ENCODE measurements at places on chromosomes 1 and 21.

GRCh38 chr1:4605158-4605557 is 49.3 kb upstream of the AJAP1 start:
- DNase-seq = no peak

GRCh38 chr1:223405507-223405906 is 12.3 kb downstream of the CCDC185 start:
- no peak for DNase-seq

DNA sequence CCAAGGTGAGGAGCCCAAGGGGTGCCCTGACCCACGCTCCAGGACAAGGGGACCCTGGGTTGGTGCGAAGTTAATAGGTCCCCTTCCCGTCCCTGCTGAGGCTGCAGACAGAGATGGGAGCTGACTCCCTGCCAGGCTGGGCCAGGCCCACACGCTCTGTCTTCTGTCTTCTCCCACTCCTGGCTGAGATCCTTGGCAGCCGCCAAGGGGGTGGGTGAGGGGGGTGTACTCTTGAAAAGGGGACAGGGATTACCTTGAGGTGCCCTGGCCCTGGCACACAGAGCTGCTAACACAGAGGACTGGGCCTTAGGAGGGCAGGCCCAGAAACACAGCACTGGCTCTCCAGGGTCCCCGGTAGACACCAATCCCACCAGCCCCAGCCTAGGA is 11.0 kb upstream of the CTRC start:
- no peak for DNase-seq

DNA sequence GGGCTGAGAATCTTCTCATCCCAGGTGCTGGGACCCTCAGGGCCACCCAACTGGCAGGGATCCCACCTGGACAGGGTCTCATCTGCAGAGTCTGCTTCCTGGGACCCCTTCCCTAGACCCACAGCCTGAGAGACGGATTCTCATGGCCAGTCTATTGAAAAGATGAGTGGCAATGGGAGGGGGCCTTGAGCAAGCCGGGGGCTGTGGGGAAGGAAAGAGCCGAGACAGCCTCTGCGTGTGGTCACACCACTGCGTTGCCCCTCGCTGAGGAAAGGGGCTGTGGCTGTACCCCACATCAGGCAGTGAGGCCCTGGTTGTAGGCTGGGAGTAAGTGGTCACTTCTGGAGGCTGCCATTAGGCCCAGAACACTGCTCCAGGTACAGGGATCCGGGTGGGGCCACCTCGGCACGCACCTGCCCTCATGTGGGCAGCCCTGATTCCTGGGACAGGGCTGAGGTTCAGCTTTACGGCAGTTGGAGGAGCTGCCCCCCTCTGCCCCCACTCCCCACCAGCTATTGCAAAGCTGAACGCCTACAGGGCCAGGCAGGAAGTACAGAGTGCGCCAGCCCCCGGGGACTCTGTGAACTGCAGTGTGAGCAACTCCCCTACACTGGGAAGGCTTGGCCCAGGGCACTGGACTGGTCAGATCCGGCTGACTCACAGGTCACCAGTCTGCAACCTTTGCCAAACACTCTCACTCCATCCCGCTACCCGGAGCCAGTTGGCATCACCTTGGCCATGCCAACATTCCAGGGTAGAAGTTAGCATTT is 106.9 kb downstream of the RIPK4 start:
- DNase-seq = no peak

GRCh38 chr1:57403201-57403600 is 20.7 kb downstream of the DAB1 start:
- no peak for DNase-seq

DNA sequence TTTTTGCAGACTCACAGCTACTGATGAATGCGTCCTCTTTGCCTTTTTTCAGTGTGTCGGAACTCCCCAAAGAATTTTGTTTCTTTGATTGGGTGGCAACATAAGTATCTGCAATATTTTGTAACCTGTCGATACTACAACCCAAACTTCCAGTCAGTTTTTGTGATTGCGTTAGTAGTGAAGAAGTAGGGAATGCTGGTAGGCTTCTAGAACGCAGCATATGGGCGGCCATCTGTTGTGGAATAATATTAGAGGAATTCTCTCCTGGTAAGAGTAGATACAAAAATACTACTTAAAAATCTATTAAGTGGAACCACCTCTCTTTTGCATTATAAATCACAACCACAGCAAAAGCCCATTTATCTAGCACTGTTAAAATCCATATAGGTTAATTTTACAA is 107.4 kb downstream of the LYST start:
- DNase-seq = no peak

DNA sequence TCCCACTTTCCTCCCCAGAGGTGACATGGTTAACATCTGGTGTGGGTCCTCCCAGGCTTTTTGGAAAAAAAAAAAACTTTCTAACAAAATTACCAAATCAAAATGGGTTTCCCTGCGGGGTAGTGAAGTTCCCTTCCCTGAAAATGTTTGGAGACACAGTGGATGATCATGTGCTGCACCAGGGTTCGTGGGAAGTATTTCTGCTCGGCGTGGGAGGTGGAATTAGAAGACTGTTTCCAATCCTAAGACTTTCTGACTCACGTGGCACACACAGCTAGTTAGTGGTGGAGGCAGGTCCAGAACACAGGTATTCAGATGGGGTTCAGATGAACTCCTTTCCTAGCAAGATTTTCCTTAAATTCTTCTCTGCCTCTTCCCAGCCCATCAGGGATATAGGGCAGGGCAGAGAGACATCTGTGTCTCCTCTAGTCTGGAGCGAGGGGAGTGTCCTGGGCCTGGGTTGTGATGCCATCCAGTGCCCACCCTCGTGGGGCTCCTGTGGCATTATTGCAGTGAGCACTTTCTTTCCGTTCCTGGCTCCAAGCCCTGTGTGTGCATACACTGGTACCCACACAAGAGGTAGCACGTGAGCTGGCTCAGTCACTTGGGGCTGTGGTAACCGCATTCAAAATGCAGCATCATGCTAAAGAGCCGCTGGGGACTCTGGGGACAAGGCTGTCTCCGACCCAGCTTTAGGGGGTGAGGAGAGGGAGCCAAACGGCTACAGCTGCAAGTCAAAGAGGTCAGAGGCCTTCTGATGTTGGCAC is 27.5 kb downstream of the KCNC4 start:
- DNase-seq = no peak

DNA sequence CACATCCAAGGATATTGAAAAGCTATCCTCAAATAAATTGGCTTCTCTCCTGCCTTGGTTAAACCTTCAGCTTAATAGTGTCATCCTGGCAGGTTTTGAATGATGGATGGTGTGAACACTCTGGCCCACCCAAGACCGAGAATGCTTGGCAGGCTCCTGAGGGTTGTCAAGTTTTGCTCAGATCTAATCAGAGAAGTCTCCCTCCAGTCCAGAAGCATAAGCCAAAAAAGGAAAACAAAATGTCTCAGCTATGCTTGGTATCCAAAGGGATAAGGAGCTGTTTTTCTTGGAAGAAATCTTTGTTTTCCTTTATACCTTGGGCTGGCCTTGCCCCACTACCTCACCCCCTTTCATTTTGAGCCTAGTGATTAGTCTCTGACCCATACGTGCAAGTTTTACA is 172.7 kb downstream of the CRB1 start:
- no peak for DNase-seq

All from GM18507 (cell line).